ENCODE measurements at places on chromosomes 13 and 19. TPM values are rescaled to one million over a fixed set of nuclear protein-coding genes. Genes with fewer than 3 reads are reported as not detected.
A peak's percentile ranks its signal among the peaks of the same experiment; 100 is the strongest.

Gene KIR3DL2
- total RNA-seq = not detected

Gene COX7A1
- not detected for total RNA-seq

Gene MYADM
- 53.2 TPM for total RNA-seq

Gene RNF17
- not detected for total RNA-seq

Gene TMEM38A
- total RNA-seq = 8.3 TPM

Gene ACER1
- total RNA-seq = not detected

Gene ADAT3
- total RNA-seq = 18.0 TPM

Gene KLHL1
- total RNA-seq = not detected

Gene CGB1
- total RNA-seq = not detected

- no peak for DNase-seq
Observed at GRCh38 chr19:32887572-32888215, 18.1 kb upstream of the SLC7A9 start.

DNA sequence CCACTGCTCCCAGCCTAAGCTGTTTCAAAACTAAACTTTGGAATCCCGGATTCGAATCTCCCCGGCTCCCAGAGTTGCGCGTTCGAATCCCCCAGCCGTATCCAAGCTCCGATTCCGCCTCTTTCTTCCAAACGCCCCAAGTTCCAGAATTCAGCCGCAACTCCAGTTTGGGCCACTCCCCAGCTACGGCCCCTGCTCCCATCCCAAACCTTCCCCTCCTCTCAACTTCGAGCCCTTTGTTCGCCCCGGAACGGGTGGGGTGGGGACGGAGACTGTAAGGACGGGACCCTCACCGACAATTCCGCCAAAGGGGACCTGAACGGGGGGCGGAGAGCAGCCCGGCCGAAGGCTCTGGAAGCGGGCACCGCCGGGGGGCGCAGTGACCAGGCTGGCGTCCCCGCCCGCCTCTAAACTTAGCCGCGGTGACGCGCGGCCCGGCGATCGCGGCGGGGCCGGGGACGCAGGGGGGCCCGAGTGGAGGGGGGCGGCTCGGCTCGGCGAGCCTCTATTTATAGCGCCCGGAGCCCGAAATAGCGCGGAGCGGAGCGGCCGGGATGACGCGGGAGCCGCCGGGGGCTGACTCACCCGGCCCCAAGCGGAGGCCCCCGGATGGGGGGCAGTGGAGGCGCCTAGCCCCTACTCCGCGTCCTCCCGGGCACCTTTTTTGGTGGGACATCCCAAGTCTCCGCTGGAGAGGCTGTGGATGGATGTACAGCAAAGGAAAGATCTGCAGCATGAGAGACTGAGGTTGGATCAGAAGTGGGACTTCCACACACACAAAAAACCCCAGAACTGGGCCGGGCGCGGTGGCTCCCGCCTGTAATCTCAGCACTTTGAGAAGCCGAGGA, 4.9 kb upstream of the ERCC1 start:
- DNase-seq = peak; percentile 63

- DNase-seq = no peak
Observed at GRCh38 chr13:34522808-34523207, 419.3 kb upstream of the NBEA start.

- DNase-seq = no peak
Observed at GRCh38 chr13:49183672-49184325, 36.3 kb upstream of the MLNR start.

- peak; percentile 93 for DNase-seq
Observed at GRCh38 chr19:55585658-55586339, 5.2 kb upstream of the ZNF579 start.

DNA sequence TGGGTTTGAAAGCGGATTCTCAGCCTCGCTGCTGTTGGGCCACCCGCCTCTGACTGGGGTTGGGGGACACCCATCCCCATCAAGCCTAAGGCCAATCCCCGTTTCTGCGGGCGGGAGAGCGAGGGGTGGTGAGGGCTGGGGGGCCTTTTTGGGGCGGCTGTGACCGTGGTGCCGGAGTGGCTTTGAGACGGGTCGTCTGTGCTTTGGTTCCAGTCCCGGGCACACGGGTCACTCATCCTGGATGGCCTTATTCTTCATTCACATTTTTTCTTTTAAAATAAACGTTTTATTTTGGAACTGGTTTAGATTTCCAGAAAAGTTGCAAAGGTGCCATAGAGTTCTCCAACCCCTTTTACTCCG, 1.6 kb downstream of the ZNRF4 start:
- DNase-seq = no peak

GRCh38 chr19:56124578-56124977, 3.5 kb upstream of the ZNF787 start:
- DNase-seq = no peak

DNA sequence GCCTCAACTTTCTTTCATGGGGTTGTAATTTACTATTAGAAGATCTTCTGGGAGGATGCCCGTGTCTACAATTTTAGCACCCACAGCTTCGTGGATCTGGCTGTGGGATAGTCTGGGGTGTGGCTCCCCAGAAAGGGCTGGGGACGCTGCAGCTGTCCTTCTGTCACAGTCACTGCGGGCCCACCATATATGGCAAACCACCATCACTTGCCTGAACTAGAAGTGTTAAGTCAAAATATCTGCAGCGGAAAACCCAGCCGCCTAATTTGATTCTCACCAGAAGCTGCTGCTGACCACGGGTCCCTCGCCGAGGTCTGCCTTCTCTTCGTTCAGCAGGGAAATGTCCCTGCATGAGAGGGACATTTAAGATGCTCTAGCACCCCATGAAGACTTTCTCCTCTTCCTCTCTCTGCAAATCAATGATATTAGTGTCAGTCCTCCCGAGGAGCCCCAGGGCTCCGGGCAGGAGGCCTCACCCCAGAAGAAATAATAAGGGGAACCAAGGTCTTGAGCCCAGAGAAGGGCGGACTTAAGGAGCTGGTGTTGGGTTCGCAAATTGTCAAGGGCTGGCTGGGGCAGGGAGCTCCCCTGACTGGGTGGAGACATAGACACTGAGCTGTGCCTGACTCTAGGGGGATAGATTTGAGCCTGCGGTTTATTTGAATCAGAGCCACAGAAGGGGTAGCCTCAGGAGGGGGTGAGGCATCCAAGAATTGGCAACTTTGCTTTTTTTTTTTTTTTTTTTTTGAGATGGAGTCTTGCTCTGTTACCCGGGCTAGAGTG, 3.0 kb upstream of the MATK start:
- no peak for DNase-seq

GRCh38 chr19:42487032-42487797, 41.1 kb downstream of the CEACAM1 start:
- no peak for DNase-seq

DNA sequence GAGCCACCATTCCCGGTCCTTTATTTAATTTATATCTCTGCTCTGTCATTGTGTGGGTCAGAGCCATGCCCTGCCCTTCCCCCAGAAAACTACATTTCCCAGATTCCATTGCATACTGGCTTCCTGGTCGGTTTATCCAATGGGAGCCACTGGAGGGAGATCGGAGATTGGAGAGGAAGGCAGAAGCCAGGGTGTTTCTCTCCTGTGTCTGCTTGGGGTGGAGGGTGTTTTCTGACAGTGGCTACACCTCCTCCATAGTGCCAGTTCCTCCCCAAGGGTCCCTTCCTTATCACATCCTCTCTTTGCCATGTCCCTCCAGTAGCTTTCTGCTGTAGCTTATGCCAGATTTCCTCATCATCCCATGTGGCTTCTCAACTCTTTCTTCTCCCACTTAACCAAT, 19.0 kb downstream of the OLFM2 start:
- DNase-seq = peak; percentile 82

DNA sequence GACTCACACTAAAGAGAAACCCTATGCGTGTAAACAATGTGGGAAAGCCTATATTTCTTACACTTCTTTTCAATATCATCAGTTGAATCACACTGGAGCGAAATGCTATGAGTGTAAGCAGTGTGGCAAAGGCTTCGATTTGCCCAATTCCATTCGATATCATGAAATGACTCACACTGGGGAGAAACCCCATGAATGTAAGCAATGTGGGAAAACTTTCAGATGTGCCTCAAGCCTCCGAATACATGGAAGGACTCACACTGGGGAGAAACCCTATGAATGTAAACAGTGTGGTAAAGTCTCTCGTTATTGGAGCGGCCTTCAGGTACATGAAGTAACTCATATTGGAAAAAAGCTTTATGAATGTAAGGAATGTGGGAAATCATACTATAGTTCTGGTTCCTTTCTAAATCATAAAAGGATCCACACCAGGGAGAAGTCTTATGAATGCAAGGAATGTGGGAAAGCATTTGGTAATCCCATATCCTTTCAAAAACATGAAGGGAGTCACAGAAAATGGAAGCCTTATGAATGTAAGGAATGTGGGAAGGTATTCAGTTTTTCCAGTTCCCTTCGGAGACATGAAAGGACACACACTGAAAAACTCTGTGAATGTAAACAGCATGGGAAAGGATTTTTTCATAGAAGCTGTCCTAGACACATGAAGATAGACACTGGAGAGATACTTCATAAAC, 28.1 kb downstream of the ZNF20 start:
- DNase-seq = no peak

- peak; percentile 78 for DNase-seq
Observed at GRCh38 chr19:23075031-23075733, 41.6 kb upstream of the ZNF730 start.

GRCh38 chr19:50399368-50399745, 15.2 kb downstream of the POLD1 start:
- no peak for DNase-seq

DNA sequence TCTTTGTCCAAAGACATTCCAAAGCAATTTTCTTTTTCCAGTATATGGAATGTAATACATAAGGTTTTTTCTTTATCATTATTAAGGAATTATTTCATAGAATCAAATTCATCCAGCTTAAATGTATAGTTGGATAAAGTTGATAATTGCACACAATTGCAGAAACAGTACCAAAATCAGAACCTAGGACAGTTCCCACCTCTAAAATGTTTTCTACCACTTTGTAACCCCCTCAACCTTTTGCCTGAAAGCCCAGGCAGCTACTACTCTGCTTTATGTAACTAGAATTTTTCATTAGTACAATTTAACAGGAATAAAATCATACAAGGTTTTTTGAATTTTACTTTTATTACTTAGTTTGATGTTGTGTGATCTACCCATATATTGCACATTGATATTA, 98.0 kb downstream of the PRR20E start:
- DNase-seq = no peak

DNA sequence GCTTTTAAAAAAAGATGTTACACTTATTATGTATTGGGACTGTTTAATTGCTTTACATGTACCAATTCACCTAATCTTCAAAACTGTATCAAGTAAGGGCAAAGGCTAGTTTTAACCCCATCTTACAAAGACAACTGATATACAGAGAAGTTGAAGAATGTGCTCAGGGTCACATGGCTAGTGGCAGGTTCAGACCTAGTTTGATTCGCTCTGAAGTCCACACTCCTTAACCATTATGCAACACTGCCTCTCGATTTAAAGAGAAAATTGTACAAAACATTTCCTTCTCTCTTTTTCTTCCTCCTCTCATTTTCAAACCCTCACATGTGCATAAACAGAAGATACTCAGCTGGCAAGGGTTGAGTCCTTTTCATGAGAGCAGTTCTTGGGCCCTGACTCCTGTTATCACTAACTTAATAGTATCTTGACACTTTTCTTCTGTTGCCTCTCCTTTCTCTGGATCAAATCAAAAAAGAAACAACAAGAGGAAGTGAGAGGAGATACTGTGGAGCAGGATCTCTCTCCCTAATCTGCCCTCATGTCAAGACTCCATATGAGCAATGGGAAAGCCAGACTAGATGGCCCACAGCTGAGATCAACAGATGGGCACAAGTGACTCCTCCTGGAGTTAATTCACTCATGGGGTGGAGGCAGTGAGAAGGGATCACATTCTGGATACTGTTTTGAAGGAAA, 19.0 kb upstream of the N4BP2L1 start:
- no peak for DNase-seq

- no peak for DNase-seq
Observed at GRCh38 chr19:56193981-56194640, 3.5 kb downstream of the ZSCAN5B start.

GRCh38 chr19:16349551-16350152, 25.0 kb downstream of the KLF2 start:
- no peak for DNase-seq

DNA sequence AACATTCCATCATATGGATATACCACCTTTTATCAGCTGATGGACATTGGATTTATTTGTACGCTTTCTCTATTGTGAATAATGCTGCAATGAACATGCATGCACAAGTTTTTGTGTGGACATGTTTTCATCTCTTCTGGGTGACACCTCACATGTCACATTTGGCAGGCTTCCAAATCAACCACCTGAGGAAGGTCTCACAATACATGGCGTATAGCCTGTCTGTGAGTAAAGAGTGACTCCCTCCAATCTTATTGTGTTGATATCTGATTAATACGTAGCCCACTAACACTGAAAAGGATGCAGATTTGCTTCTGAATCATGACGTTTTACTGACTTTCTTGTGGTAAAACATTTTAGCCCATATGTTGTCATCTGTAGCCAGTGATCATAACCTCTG, 61.1 kb downstream of the SLC15A1 start:
- no peak for DNase-seq

DNA sequence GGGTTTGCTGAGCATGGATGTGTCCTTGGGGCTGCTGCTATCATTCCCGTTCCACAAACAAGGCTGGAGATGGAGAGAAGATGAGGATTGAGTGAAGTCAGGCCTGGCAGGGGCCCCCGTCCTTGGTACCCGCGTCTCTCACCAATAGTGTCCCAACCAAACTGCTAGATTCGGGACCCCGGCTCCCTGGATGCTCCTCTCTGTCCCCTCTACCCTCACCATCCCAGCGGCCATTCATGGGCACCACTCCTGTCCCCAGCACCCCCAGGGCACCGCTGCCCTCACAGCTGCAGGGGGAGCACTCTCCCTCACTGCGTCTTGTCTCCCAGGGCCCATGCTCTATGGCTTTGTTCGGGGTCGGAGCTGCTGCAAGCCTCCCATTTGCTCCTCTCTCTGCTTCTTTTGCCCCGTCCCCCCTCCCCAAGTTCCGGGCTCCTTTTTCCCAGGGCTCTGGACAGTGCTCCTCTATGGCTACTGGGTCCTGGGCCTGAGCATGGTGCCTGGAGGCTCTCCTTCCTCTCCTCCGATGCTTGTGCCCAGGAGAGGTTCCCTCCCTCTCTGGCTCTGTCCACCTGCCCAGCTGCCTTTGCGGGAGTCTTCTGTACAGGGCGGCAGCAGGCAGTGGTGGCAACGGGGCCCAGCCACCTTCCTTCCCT, 219.5 kb downstream of the TEX29 start:
- DNase-seq = no peak
